ENCODE measurements at places on chromosomes 5 and 9. TPM values are rescaled to one million over a fixed set of nuclear protein-coding genes. Genes with fewer than 3 reads are reported as not detected.

Gene TMC1
- total RNA-seq, result 2.1 TPM

Gene NUTM2F
- total RNA-seq, result not detected

Gene LCN9
- not detected for total RNA-seq

Gene POU5F2
- 1.4 TPM for total RNA-seq

Gene KIAA0825
- 3.6 TPM for total RNA-seq

Gene CARTPT
- total RNA-seq, result not detected

Gene SREK1IP1
- total RNA-seq, result 10.2 TPM

Gene LARP1
- total RNA-seq, result 90.8 TPM

Gene BTNL9
- not detected for total RNA-seq

Gene ZDHHC11B
- total RNA-seq, result 0.50 TPM

Gene BOD1
- total RNA-seq, result 96.0 TPM

Gene GHR
- 2.5 TPM for total RNA-seq

Gene THBS4
- total RNA-seq, result 2.1 TPM

Gene PCDHA9
- 0.11 TPM for total RNA-seq

Gene MOB3B
- 0.12 TPM for total RNA-seq

Gene LPAR1
- total RNA-seq, result 103 TPM

Gene LSM11
- 5.7 TPM for total RNA-seq

Gene INSL6
- total RNA-seq, result not detected

Data from uterine smooth muscle cell (primary cell).